Psoas muscle (tissue), 8 donors: ENCODE measurements at places on chromosomes 6 and 20. TPM values are rescaled to one million over a fixed set of nuclear protein-coding genes. Genes with fewer than 3 reads are reported as not detected.

CALHM6 gene
- total RNA-seq = 0.50 TPM

ARFRP1 gene
- total RNA-seq = 38.9 TPM

- peak; percentile 56 for DNase-seq
Measured at GRCh38 chr20:1827974-1828785, 67.0 kb upstream of the SIRPA start.

GRCh38 chr20:53611449-53611894 lies 17.8 kb upstream of the ZNF217 start:
- DNase-seq = no peak

- DNase-seq = no peak
Measured at GRCh38 chr20:38566036-38566598, 14.9 kb upstream of the ADIG start.

DNA sequence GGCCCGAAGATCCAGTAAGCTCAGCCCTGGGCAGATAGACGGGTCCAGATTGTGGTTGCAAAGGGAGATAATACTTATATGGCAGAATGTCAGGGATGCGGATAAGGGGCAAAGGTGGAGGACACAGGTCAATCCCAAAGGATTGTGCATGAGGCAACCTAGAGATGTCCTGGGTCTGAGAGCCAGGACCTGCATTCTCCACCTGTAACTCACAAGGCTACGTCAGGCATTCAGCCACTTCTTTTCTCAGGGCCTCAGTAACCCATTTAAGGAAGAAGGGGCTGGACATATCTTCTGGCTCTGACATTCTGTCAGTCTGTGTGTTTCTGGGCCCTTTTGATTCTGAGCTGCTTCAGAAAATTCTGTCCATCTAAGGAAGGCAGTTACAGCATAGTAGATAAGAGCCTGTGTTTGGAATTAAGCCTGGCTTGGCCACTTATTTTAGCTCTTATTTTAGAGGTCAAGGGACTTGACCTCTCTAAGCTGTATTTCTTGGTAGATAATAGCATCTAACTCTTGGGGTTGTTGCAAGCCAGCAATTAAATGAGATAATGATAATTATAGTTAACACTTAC lies 40.2 kb downstream of the CNBD2 start:
- DNase-seq = no peak
